NCI-H146 (cell line): ENCODE measurements at places on chromosomes 4 and X.
A peak's percentile ranks its signal among the peaks of the same experiment; 100 is the strongest.

DNA sequence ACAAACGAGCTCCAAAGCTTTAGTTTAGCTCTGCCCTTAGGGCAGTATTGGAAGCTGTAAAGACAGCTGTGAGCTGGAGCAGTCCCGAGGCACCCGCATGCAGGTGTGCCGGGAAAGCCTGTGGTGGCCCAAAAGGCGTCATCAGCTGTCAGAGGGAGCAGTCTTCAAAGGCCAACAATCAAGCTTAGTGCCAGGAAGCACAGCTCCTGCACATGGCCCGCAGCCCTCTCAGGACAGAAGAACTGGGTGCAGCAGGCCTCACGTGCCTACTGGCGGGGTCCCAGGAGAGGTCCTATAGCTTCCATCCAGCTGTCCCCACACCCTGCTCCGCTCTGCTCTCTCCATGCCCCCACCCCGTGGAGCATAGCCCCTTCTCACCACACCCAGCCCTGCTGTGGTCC is 92.2 kb upstream of the TRIM2 start:
- peak; percentile 50 for DNase-seq

DNA sequence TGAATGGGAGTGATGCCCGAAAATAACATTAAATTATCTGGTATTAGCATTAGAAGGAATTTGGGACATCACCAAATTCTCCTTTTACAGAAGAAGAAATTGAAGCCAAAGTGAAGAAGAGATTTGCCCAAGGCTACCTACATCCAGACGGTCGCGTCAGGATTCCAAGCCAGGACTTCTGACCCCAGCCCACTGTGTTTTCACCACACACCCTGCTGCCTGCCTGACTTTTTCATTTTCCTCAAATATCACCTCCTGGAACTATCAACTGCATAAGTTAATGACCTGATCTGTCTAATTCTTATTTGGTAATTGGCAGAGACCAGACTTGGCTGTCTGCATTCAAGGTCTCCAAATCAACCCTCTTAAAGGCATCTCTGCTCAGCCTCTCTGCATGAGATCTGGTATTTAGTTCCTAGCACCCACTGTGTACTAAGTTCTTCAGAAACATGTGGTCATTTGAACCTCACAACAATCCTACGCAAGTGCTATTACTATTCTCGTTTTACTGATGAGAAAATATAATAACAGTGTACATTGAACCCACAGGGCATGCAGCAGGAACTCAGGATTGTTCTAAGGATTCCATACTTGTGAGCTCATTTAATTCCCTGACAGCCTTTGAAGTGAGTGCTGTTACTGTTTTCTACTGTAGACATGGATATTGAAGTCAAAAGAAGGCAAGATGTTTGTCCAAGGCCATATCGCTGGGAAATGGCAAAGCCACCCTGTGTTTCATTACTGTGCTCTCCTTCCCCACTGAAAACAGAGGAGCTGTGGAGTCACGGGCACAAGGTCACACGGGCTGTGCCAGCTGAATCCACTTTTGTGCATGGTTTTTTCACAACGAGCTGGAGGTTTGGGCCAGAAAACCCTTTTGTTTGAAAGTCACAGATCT is 195.2 kb upstream of the C1QTNF7 start:
- DNase-seq: no peak

DNA sequence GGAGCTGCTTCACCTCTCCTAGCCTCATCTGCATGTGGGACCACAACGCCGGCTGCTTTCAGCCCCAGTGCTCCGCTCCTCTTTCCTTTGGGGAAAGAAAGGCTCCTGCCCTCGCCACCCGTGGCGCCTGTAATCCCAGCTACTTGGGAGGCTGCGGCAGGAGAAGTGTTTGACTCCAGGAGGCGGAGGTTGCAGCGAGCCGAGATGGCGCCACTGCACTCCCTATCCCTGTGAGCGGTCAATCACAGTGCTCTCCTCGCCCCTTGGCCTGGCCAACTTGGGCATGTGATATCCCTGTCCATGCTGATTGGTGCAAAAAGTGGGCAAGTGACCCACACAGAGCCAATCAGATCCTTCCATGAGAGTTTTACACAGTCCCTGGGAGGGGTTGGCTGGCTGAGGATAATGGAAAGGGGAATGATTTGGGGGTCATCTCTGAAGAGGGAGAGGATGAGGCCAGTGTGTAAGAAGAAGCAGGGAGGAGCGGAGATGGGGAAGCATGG is 56.2 kb downstream of the WFS1 start:
- DNase-seq: no peak

DNA sequence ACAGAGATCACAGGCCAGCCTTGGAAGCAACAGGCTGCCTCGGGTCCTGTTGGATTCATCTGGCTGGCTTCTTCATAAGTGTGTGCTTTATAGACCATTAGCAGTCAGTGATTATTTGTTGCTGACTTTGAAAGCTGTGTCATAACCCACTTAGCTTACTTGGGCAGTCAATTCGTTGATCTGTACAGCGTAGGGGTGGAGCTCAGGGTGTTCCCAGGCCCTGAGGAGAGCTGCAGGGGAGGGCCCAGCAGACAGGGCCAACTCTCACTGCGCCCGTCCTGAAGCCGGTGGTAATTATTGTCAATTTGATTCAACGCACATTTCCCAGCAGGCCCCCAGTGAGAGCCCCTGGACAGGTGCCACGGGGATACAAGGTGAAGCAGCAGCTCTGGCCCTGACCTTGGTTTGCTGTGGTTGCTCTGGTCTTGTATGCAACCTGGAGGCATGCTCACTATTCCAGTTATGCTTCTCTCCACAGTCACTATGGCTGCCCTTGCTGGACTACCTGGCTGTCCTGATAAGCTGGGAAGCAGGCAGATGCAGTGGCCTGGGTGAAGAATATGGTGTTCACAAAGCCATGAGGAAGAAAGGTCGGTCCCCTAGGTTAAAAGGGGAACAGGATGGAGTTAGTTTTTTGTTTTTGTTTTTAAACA is 40.1 kb upstream of the HMGB3 start:
- peak; percentile 33 for DNase-seq

DNA sequence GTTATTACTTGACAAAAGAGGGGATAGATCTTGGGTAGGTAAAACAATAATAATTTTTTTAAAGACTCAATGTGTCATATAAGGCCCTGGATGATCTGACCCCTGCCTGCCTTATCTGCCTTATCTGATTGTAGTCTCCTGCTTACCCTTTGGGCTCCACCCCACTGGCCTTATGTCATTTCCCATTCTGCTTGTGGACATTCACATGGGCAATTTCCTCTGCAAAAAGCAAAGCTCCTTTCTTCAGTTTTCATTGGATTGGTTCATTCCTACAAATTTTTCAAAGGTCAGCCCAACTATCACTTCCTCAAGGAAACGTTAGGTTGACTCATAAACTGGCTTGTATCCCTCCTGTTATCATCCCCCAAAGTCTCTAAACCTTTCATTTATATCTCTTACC is 15.7 kb upstream of the TET2 start:
- no peak for DNase-seq

GRCh38 chr4:149247164-149247563 is 568.5 kb downstream of the IQCM start:
- no peak for DNase-seq

- no peak for DNase-seq
These were observed 105.3 kb upstream of the TMEM150C start for GRCh38 chr4:82666970-82667665.

DNA sequence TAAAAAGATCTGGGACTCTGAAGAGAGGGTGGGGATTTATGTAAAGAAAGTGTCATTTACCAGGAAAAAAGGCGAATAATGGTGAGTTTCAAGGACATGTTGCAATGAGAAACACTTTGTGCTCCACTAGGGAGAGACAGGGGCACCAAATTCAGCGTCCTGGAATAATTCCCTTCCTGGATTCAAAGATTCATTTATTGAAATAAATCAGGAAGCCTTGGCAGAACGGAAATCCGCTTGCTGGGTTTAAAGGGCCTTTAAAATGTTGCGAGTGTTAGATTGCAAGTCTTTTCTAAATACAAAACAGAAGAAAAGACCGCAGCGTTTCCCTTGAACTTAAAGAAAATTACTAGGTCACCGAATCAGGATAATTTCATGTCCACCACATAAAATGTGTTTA is 3.8 kb upstream of the ZIC3 start:
- no peak for DNase-seq

DNA sequence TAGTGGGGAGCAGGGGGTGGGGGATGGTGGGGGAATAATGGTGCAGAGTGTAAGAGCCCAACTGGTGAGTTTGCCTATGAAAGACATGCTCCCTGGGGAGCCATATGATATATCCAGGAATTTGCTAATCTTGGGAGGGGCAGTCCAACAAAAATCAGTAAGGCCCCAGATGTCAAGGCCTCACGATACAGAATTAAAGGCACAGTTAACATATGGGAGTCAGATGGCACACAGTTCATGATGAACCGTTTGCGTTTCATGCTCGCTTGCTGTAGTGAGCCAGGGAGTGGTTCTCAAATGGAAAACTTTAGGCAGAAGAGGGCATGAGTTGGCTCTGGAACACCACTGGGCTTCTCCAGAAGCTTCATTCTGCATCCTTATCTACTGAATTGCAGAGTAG is 33.9 kb upstream of the VCX2 start:
- DNase-seq: no peak
